ENCODE measurements at places on chromosomes 6 and 20.

DNA sequence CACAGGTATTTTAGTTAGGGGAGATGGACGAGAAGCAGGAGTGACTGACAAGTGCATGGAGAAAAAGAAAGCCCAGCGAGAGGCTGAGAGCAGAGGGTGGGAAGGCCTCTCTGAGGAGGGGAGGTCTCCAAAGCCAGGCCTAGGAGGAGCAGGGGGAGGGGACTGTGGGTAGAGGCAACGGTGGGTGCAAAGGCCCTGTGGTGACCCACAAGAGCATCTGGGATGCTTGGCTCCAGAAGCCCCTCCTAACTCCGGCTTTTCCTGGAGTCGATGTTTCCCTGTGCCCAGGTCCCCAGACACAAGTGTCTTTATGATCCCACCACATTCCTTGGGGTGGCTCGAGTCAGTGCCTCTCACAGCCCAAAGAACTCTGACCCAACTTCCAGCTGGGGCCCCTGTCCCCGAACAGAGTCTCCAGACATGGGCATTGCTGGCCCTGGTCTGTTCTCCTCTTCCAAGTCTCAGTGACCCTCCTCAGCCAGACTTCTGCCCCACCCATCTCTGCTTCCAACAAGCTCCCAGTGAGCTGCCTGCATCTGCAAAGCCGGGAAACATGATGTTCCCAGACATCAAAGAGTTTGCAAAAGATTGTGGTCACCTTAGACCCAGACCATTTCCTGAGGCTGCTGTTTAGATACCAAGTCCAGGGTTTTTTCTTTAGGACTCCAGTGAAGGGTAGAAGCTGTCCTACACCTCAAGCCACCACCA, 11.1 kb upstream of the BMP7 start:
- no peak for DNase-seq

DNA sequence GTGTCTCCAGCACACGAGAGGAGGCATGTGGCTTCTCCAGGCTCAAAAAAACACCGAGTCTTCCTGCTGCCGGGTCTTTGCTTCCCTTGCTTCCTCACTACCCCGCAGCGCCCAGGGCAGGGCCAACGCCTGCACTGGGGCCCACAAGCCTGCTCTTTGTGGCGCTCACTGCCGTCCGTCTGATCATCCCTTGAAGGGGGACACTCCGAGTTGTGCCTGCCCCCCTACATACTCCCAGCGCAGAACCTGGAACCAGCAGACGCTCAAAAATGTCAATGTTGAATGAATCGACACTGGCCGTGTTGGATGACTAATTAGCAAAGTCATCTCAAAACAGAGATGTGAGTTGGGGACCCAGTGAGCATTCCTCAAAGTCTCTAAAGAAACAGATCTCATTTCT, 8.1 kb upstream of the ARFGAP1 start:
- DNase-seq: no peak

DNA sequence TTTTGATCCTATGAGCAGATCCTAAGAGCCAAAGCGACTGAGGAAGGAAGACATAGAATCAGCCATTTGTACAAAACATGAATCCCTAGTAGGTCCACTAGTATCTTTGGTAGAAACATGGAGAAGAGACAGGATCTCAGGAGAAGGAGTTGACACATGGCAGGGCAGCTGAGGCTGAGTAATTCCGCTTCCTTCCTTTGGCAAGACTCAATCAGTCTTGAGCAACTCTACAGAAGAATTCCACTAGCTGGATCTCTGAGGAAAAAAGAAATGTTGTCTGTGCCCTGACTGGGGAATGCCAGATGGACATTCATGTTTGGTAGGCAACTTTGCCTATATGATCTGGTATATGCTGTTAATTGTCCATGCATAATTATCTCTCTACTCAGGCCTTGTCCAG, 35.3 kb downstream of the ESR1 start:
- no peak for DNase-seq

- DNase-seq: no peak
Observed at GRCh38 chr20:37928996-37929682, 26.2 kb downstream of the VSTM2L start.

DNA sequence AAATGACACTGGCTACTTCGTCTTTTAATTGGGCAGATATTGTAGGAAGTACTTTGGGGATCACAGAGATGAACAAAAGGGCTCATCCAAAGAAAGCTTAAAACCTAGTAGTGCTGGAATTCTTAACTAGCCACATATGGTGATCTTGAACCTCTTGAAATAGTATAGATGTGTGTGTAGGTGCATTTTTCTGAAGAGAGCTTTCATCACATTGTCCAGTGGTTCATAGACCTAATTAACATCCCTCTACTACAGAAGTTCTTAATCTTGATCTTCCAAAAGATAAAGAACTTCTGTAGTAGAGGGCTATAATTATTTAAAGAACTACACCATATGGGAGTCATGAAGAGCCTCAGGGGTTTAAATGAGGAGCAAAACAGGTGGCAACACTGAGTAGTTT, 2.3 kb upstream of the PRIM2 start:
- DNase-seq: no peak

DNA sequence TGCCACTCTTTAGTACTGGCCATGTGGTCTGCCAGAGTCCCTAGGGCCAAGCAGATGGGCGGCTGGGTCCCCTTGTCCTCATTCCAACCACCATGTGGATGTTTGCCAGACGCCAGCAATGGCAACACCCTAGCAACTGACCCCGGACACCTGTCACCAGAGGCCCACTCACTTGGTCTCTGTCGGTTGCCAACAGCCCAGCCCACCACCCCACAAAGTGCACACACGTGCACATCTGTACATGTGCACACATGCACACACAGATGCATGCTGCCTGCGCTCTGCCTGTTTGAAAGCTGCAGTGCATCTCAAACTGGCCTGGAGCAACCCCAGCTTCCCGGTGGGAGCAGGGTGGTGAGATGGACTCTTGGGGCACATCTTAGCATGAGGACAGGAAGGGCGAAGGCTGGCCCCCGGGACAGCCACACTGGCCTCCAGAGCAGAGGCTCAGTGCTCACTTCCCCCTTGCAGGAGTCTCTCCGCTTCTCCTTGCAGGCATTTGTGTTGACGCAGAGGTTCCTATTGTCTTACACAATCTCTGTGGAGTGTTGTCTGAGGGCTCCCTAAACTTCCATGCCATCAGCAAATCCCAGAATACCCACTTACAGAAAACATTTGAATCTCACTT, 54.0 kb downstream of the PSMG4 start:
- no peak for DNase-seq

DNA sequence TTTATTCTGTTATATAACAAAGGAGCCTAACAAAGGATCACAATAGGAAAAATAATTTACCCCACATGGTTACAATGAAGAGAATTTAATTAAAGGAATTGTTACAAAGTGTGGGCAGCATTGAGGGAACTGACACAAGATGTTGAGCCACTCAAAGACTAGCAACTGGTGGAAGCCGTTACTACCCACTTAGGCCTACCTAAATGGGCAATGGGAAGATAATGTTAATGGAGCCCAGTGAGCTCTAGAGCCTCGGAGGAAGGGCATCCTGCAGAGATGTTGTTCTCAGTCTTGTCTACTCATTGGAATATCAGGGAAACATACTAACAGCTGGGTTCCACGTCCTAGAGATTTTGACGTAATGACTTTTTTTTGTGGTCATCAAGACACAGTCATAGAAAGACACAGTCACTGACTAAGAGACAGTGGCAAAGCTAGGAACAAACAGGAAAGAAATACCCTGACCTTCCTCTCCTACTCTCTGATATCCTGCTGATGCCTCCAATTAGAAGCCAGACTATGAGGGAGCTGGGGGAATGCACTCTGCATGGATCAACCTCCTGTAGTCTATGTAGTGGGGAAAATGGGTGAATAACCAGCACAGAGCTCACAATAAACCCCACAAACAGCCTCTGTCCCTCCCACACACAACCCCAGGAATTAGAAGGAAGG, 523.8 kb upstream of the FLRT3 start:
- no peak for DNase-seq

DNA sequence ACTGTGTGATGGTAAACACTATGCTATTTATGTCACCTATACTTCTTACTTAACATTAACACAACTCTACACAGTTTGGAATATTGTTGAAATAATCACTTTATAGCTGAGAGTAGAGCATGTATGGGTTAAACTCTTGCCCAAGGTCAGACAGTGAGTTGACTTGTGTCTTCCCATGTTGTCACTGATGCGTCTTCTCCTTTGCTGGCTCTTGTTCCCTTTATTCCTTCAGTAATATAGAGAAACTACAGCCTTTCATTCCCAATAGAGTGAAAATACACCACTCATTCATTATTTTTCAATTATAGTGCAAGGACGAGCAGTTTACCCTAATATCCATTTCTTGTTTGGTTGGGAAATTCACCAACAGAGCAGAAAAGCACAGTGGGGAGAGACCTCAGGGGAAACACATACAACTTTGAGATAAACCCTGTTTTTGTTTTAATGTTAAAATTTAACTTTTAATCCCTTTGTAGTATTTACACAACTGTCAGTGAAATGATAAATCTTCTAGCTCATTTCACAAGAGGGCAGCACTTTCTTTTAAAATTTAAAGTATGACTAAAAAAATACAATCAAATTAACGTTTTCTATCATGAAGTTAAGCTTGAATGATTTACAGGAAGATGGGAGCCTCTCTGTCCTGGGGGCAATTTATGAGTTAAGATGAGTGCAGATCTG, 363.0 kb downstream of the UTRN start:
- no peak for DNase-seq

GRCh38 chr6:113481910-113482309, 375.2 kb upstream of the MARCKS start:
- no peak for DNase-seq

DNA sequence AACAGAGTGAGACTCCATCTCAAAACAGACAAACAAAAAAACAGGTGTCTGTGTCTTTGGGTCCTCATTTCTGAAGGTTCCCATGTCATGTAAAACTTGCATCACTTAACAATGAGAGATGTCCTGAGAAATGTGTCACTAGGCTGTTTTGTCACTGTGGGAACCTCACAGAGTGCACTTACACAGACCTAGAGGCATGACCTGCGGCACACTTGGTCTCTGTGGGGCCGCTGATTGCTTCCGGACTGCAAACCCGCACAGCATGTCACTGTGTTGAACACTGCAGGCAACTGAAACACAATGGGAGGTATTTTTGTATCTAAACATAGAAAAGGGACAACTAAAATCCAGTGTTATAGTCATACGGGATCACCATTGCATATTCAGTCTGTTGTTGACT, 42.3 kb upstream of the TMEM181 start:
- DNase-seq: no peak

- no peak for DNase-seq
Observed at GRCh38 chr20:3402453-3402852, 5.0 kb downstream of the DNAAF9 start.

- no peak for DNase-seq
Observed at GRCh38 chr6:84641076-84641475, 123.3 kb downstream of the TBX18 start.

- DNase-seq: no peak
Observed at GRCh38 chr6:145875496-145876211, 61.1 kb upstream of the FBXO30 start.

GRCh38 chr20:46388937-46389336, 17.5 kb downstream of the ELMO2 start:
- no peak for DNase-seq

DNA sequence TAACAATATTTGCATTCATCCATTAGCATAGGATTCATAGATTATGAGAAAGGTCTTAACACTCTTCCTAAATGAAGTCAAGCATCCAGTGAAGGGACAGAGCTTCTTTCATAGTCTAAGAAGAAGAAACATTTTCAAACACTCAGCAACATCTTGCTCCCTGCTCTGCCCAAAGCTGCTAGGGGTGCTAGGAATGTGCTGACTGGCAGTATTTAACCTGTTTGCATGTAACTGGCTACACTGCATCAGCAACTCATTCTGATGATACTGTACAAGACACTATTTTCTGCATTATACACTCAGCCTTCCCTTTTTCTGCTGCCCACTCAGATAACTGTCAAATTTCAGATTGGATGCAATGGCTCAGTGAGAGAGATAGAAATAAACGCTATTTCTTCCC, 495.1 kb upstream of the ARID1B start:
- no peak for DNase-seq

- DNase-seq: no peak
Observed at GRCh38 chr6:40932366-40932765, 106.7 kb downstream of the UNC5CL start.

GRCh38 chr20:57059055-57059596, 207.3 kb downstream of the BMP7 start:
- no peak for DNase-seq

DNA sequence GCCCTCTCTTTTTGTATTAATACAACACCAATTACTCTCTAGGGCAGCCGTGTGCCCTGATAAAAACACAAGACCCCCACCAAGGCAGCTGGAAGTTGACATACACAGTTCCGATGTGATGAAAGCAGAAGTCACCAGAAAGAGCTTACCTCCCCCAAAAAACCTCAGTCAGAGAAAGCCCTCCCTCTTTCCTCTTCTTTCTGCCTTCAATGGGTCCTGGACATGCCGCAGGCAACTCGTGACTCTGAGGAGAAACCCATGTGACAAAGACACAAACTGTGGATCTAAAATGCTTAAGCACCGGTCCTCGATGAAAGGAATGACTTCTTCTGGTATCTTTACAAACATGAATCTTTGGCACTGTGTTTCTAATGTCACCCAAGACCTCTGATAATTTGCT, 117.7 kb upstream of the CCDC28A start:
- no peak for DNase-seq

DNA sequence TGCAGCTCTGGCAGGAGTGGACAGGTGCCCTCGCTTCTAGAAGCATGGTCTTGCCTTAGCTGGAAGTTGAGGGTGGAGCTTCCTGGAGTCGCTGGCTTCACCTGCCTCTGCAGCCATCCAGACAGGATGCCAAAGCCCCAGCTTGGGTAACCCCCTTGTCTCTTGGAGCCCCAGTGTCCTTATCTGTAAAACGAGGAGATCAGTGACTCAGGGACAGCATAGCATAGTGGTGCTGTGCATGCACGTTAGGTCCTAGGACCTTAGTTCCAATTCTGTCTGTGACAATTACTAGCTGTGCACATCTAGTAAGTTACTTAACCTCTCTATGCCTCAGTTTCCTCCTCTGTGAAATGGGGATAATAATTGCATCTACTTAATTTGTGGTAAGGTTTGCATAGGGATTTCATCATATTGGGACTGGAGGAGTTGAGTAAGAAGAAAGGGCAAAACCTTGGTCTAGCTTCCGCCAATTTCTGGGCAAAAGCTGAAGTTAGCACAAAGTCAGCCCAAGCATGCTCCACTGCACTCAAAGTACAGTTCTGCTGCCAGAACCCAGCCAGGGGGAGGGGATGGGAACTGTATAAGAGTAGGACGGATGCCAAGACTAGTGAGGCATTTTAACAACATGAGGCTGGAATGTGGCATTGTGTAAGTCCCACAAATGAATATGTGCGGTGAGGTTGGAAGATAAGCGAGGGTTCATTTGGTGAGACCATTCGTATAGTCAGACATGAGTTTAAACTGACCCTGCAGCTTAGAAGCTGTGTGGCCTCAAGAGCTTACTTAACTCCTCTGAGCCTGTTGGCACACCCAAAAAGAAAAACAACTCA, 24.5 kb downstream of the TOX2 start:
- no peak for DNase-seq
